GM19239 (cell line): ENCODE measurements at places on chromosomes 5 and 9.

GRCh38 chr5:34047774-34048572, 5.0 kb upstream of the C1QTNF3 start:
- DNase-seq = no peak

GRCh38 chr9:107387409-107387808, 102.2 kb downstream of the KLF4 start:
- DNase-seq = no peak

DNA sequence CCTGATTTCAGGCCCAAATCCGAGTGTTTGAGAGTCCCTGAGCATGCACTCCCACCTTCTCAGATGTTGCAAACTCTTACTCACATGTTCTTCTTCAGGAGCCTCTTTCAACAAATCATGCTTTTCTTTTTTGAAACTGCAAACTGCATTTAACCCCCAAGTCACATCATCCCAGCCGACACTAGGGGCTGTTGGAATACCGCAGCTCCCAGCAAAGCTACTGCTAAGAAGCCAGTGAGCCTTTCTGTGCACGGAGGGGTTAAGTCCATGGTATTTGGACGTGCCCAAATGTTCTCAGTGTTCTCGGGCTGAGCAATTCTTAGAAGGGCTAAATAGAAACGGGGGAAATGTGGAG, 282.9 kb downstream of the NFIB start:
- DNase-seq = no peak

DNA sequence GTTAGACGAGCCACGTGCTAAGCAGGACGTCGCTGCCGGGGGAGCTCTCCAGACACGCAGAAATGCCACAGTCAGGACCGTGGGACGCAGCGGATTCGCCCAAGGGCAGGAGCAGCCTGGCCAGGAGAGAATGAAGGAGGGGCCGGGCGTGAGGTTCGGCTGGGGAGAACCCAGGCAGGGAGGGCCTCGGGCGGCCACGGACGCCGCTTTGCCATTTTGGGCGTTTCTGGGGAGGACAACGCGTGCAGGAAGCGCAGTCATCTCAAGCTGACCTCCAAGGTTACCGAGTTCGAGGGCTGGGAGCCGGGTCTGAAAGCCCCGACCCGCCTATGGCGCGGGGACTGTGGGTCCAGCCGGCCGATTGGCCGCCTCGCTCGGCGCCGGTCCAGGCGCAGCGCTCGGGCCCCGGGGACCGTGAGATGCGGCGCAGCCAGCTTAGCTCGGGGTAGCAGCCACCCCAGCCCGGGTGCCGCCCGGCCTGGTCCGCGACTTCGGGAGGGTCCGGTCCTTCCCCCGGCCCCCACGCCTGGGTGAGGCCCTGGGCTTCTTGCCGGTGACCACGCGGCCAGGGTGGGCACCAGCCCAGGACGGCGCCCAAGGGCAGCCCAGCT, 760 bp upstream of the MAN1B1 start:
- DNase-seq = no peak

DNA sequence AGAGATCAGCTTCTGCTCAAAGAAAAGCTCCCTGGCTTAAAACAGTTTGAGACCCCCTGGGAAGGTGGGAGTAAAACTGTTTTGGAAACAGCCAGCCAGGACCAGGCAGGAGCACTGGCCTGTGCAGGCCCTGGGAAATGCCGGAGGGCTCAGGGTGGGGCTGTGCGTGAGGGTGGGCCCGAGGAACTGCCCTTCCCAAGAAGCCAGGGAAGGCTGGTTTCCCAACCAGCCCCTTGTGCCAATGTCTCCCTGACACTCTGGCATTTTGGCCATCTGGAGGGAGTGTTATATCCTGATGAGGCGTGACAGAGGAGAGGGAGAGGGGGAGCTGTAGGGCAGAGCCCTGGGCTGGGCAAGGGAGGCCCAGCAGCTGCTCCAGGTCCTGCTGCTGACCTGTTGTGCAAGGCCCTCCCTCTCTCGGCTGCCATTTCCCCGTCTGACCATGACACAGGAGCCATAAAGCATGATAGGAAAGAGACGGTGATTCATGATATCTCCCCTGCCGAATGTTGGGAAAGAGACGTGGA, 16.1 kb downstream of the OLFML2A start:
- DNase-seq = no peak

DNA sequence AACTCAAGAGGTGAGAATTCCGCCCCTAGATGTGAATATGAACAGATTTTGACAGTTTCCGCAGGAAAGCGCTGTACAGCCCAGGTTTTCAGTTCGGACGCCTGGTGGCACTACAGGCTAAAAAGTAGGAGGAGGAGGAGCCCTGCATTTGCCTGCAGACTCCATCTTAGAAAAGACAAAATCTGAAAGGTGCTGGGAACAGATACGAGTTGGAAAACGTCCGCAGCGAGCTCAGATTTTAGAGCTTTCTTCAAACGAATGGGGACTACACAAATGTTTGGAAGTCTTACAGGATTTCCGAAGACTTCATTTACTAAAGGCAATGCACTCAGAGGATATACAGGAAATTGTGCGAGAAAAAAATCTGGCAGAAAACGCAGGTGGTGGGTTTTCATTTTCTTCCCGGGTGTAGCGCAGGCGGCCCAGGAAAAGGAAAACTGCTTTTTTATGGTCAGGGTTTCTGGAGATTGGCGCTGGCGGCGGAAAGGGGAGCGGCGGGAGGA, 9.9 kb upstream of the PCDHB2 start:
- no peak for DNase-seq

- no peak for DNase-seq
Observed at GRCh38 chr9:5800969-5801738, 31.8 kb downstream of the ERMP1 start.

DNA sequence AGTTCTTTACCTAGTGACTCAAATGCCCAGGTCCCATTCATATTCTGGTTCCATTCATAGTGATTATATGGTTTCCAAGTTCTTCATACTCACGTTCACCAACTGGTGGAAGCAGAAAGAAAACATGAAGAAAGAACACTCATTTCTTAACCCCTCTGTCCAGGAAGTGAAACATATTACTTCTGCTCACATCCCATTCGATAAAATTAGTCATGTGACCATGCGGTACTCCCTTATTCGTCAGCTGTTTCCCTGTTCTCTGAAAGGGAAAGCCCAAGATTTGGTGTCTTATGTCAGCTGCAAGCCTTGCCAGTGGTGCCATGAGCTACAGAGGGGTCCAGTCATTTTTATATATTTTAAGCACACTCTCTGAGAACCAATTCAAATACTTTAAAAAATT, 387.0 kb upstream of the DMAC1 start:
- DNase-seq = no peak

DNA sequence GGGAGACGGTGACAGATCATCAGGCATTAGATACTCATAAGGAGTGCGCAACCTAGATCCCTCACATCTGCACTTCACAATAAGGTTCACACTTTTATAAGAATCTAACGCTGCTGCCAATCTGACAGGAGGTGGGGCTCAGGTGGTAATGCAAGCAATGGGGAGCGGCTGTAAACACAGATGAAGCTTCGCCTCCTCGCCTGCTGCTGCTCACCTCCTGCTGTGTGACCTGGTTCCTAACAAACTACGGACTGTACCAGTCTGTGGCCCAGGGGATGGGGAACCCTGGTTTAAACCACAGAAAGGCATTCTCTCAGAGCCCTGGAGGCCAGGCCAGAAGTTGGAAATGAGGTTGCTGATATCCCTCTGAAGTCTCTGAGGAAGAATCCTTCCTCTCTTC, 323.6 kb downstream of the DRD1 start:
- DNase-seq = no peak

DNA sequence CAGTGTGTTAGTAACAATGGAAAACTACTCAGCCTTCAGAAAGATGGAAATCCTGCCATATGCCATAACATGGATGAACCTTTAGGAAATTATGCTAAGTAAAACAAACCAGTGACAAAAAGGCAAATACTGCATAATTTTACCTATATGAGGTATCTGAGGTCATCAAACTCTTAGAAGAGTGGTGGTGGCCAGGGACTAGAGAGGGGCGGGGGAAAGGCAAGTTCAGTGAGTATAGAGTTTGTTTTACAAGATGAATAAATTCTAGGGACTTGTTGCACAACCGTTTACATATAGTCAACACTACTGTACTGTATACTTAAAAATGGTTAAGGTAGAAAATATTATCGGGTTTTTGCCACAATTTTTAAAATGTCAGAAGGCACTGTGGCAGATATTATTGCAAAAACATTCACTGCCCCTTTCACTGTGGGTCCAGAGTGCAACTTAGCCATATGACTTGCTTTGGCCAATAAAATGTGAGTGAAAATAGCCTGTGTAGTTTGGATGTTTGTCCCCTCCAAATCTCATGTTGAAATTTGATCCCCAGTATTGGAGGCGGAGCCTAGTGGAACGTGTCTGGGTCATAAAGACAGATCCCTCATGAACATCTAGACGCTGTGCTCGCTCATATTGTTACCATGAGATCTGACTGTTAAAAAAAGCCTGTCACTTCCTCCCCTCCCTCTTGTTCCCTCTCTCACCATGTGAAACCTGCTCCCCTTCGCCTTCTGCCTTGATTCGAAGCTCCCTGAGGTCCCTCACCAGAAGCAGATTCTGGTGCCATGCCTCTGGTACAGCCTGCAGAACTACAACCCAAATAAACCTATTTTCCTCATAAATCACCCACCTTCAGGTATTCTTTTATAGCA, 9.5 kb downstream of the ZNF367 start:
- DNase-seq = no peak

DNA sequence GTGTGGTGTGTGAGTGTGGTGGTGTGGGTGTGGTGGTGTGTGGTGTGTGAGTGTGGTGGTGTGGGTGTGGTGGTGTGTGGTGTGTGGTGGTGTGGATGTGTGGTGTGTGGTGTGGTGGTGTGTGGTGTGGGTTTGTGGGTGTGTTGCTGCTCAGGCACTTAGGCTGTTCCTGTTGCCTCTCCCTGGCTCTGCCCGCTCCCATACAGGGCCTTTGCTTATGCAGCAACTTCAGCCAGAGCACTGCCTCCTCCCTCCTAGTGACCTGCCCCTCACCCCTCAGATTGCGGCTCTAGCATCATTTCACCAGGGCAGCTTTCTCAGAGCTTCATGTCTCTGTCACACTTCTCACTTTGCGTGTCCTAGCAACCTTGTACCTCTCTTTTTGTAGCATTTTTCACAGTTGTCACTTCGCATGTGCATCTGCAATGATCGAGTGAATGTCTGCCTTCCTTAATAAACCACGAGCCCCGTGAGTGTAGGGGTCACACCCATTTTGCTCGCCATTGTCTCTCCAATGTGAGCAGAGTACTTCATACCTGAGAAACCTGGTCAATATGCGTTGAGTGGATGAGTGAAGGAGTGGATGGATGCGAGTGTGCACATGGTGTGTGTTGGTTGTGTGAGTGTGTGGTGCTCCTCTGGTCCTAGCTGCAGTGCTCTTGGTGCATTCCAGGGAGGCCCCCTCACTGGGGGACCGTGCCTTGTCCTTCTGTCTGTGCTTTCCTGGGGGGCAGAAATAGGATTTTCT, 167.9 kb upstream of the PANK3 start:
- DNase-seq = no peak

- no peak for DNase-seq
Observed at GRCh38 chr5:55897905-55898304, 46.7 kb downstream of the IL31RA start.

GRCh38 chr5:131186561-131187256, 16.0 kb downstream of the LYRM7 start:
- no peak for DNase-seq

GRCh38 chr9:78292026-78292425, 4.9 kb upstream of the PSAT1 start:
- no peak for DNase-seq

DNA sequence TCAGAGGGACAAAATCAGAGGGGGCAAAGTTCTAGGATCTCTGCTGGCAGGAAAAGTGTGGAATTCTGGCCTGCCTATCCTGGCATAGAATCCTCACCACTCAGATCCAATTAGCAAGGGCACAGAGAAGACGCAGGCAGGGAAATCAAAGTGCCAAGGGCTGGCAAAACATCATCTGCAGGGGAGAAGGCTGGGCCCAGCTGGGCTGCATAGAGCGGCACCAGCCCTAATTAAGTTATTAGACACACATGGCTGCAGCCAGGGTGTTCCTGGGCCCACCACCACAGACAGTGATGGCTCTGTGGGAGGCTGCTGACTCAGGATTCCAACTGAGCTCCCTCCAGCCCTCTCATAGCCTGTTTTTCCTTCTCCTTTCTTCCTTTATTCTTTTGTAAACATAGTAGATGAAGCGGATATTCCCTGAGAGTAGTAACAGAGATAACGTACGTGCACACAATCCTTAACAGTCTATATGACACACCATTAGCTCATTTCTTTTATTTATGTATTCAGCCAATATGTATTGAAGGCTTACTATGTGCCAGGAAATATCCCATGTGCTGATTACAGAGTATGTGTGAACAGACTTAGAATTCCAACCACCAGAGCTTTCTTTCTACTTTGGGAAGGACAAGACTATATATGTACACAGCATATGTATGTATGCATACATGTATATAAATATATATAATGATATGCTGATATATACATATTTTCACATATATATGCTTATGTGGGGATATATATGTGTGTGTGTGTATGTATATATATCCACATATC, 236.1 kb downstream of the ASTN2 start:
- DNase-seq = no peak

DNA sequence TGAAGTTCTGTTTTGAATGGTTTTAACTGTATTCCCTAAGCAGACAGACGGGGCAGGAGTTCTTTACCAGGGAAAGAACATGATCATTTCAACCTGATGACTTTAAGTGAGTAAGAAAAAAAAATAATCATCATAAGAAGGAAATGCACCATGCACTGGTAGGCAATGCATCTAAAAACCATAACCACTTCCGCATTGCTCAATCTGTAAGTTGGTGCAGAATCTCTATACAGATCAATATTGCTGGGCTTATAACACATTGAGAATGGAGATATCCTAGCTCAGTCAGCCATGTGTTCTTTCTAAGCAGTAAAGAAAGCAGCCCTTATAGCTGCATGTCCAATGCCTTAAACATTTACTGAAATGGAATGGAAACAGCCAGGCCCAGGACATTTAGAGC, 407.1 kb upstream of the DMAC1 start:
- DNase-seq = no peak

DNA sequence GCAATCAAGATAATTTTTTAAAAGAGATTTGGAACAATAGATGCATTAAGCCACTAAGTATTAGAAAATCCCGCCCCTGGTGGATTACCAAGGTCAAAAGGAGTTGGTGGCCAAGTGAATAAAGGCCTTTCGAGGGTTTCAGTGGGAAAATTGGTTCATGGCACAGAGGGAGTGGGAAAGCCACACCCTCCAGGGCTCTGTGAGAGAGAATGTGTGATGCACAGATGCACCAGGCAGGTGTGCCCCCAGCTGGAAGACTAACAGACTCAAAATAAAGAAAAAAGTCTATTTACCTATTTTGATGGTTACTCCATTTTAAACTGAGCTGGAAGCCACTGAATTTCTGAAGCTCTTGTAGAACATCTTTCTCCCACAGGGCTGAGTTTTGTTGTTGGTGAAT, 278.0 kb downstream of the DRD1 start:
- DNase-seq = no peak

- DNase-seq = no peak
Observed at GRCh38 chr5:58255970-58256369, 203.9 kb downstream of the PLK2 start.

DNA sequence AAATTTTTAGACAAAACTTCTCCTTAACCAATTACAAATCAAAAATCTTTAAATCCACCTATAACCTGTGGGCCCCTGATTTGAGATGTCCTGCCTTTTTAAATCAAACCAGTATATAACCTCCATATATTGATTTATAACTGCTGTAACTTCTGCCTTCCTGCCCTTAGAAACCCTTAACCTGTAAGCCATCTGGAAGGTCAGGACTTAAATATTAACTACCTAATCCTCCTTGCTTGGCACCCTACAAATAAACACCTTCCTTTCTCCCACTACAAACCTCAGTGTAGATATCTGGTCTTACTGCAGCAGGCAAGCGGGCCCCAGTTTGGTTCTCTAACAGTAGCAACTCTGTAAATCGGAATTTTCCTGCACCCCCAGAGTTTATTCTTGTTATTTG, 83.9 kb downstream of the MTREX start:
- no peak for DNase-seq
